ENCODE measurements at places on chromosomes 1 and 21.

DNA sequence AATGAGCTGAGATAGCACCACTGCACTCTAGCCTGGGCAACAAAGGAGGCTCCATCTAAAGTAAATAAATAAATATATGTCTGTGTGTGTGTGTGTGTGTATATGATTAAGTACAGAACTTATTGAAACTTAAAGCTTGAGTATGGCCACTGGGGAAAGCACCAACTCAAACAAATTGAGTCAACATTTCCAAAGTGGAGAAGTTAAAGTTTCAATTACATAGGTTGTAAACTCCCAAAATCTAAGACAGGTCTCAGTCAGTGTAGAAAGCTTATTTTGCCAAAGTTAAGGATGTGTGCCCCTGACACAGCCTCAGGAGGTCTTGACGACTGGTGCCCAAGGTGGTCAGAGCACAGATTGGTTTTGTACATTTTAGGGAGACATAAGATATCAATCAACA lies 458.9 kb upstream of the RGS18 start:
- DNase-seq, result no peak

- DNase-seq, result no peak
Measured at GRCh38 chr1:226344441-226345259, 35.7 kb upstream of the LIN9 start.

DNA sequence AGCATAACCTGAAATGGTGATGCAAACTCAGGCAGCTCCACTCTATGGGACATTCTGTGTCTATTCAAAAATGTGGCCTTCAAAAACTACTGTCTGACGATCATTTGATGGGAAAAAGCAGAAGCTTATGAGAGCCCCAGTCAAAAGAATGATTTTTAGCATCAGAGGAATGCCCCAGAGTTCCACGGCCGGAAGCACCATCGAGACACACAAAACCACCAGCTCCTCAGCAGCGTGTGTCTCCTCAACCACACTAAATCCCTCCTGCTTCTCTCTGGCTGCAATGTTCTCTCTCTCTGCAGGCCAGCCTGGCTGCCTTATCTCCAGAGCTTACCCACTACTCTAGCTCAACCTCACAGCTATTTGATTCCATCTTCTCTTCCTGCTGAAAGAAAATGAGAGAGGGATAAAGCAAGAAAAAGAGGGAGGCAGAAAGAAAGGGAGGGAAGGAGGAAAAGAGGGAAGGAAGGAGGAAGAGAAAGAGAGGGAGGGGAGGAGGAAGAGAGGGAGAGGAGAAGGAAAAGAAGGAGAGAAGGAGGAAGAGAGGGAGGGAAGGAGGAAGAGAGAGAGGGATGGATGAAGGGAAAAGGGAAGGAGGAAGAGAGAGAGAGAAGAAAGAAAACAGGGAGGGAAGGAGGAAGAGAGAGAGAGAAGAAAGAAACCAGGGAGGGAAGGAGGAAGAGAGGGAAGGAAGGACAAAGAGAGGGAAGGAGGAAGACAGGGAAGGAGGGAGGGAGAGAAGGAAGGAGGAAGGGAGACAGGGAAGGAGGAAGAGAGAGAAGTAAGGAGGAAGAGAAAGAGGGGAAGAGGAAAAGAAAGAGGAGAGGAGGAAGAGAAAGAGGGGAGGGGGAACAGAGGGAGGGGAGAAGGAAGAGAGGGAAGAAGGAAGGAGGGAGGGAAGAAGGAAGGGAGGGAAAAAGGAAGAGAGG lies 33.5 kb upstream of the LAPTM5 start:
- no peak for DNase-seq

DNA sequence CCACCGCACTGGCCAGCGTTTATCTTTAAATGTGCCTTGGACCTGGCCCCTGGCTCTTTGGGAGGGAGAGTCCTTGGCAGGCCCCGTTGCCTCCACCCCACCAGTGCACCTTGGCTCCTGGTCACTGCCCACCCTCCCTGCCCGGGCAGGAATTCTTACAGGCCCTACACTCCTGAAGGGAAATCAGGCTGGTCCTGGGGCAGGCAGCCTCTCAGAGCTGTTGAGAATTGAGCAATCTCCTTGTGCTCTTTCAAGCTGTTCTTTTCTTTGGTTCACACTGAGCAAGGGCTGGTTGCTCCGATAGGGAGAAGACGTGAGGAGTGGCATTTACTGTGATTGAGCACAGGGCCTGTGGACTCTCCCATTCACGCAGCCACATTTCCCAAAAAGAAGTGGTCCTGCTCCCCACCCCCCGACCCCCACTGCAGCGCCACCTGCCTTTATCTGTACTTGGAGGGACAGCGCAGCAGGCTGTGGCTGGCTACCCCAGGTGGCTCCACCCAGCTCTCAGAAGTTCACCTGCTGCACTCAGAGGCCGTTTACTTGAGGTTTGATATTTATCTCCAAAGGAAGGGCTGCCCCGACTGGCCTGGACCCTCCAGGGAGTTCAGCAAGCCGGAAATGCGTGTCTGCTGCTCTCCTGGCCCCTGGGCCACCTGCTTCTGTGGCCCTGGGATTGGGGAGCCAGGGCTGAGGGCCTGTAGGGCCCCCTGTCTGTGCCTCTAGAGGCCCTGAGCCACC lies 47.8 kb downstream of the SKI start:
- DNase-seq, result no peak

GRCh38 chr1:105664495-105664894 lies 1392.0 kb upstream of the PRMT6 start:
- no peak for DNase-seq

GRCh38 chr21:46184625-46185555 lies 631 bp upstream of the SPATC1L start:
- peak; percentile 75 for DNase-seq

Data from stimulated activated CD8-positive, alpha-beta memory T cell treated with anti-CD3 and anti-CD28 coated beads, Interleukin-15, amount 100 ng/mL, for 48 hours (primary cell).